Uterus (tissue), 4 donors: ENCODE measurements at places on chromosomes 1 and 21. TPM values are rescaled to one million over a fixed set of nuclear protein-coding genes. Genes with fewer than 3 reads are reported as not detected.

- DNase-seq: peak; percentile 87
Observed at GRCh38 chr1:164772635-164773034, 213.7 kb downstream of the PBX1 start.

DNA sequence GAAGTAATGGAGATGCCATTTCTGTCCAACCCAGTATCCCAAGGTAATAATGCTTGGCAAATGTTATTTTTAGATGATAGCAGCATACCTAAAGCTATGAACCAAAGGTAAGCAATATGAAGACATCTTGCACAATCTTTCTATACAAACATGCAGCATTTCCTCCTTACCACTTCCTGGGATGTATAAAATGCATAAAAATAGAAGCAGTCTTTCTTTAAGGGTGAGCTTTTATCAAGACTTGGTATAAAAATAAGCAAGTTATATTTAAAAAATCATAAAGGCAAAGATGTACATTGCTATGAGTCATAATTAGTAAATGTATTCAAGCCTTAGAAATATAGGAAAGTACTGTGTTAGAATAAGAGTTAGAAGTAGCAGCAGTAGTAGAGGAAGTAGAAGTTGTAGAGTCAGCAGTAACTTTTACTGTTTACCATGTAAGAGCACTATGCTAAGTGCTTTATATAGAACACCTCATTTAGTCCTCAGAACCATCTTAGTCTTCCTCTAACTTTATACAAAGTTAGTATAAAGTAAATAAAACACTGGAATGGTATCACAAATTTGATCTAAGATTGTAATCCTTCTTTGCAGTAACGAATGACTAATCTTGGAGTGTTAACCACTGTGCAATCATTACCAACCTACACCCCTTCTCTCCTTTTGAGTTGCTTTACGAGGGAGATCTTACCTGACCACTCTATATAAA, 371.3 kb downstream of the VAV3 start:
- DNase-seq: no peak

APCS gene
- total RNA-seq: not detected

DNA sequence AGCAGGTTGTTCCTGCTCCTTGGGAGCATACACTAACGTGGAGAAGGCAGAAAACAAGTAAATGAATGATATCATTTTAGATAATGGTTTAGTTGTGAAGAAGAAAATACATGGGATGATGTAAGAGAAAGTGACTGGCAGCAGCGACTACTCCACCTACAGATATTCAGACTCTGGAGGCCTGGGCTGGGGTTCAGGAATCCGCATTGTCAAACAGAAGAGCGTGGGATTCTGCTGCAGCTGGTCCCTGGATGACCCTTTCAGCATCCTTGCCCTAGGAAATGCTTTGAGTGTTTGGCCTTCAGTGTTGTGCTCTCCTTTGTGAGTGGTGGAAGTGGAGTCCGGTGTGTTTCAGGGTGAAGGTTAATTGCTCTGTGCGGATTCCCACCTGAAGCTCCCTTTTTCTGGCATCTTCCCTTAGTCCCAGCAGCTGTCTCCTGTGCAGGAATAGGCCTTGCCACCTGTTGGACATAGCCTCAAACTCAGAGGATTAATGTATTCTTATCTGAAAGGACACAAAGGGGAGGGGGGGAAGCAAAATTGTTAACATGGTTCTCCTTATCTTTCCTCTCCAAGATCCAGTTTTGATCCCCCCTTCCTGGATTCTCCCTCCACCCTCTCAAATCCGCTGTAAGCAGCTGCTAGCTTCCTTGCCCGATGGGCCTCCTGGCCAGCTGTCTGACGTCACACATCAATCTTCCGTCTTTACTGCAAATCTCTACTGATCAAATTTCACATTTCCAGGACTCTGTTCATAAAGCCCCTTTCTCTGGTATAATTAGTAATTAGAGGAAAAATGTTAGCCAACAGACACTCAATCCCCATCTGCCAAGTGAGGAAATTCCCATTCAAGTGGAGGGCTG, 68.3 kb upstream of the SPAG17 start:
- no peak for DNase-seq

DNA sequence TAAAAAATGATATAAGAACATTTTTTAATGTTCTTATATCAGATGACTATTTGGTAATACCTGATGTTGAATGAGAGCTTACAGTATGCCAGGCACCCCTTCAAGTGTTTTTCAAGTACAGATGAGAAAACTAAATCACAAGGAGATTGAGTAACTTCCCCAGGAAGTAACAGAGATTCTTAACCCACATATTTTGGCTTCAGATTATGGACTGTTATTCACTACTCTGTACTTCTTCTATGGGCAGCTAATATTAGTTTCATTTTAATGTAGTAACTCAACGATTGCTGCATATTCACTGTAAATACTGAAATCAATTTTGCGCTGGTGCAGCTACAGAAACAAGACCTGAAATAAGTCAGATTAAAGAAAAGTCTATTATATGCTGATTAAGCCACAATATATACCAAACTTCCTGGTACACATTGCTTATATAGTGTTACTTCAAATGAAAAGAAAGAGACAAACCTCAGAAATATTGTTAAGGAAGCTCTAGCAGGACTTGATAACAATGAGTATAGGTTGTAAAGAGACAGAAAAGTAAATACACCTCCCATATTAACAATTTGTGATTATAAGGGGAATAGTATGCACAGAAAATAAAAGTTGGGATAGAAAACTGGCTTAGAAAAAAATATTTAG, 19.7 kb downstream of the DPYD start:
- DNase-seq: no peak
